ENCODE measurements at places on chromosomes 12 and 14.

- no peak for DNase-seq
These were observed 793.6 kb downstream of the GALC start for GRCh38 chr14:87199381-87199780.

- no peak for DNase-seq
These were observed 21.5 kb downstream of the LLPH start for GRCh38 chr12:66109056-66109455.

DNA sequence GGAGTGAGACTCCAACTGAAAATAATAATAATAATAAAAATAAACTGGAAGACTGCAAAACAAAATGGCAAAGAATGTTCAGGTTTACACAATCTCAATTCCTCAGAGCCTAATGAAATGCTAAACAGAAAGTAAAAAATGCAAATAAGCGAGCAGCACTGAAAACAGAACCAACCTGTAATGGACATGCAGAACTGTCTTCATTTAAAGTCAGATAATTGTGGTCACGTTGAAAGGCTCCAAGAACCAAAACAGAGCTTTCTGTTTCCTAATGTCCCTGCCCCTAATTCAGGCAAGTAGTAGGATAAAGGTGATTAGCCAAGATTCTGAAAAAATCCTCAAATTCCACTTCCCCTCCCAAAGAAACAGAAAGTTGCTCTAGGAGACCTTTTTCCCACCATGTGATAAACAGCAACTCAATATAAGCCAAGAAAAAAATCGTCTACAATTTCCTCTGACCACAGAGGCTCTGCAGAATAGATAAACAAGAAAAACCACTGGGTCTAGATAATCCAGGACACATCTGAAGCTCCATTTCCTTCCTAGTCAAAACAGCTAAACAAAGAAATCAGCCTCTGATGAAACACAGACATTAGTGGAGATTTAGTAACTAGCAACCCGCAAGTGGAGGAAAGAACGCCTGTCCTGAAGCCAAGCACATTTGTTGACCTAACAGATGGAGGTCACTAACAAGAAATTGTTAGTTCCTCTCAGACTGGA lies 3.0 kb downstream of the MIS18BP1 start:
- no peak for DNase-seq

GRCh38 chr12:43501703-43502102 lies 50.3 kb downstream of the ADAMTS20 start:
- DNase-seq = no peak

DNA sequence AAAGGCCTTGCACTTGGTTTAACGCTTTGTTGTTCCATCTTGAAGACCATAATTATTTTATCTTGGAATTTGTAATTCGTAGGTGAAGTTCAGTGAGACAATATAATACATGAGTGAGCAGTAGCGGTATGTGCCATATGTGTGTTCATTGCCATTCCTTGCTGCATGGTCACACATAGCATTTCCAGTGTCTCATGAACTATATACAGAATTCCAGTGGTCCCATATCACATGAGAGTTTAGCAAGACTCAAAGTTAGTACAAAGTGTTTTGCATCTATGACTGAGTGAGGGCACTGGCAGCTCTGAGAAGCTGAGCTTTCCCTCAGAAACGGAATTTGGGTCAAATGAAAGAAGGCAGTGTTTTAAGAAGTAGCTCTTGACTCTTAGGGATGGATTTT lies 359.8 kb downstream of the FOXG1 start:
- DNase-seq = no peak

DNA sequence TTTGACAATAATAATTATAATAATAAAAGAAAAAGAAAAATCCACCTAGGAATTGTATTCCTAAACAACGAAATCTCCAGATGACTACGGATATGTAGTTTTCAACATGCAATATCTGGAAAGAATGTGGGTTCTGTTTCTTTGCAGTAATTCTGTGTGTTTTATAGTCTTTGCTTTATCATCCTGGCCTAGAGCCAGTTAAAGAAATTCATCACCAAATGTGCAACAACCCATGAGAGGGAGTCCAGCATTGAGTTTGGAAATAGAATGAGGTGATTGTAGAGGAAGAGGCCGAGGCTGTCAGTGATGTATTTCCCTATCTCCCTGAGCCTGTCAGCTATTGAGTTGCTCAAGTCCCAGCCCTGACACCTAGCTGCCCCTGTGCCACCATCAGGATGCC lies 200.5 kb upstream of the DCN start:
- DNase-seq = no peak

DNA sequence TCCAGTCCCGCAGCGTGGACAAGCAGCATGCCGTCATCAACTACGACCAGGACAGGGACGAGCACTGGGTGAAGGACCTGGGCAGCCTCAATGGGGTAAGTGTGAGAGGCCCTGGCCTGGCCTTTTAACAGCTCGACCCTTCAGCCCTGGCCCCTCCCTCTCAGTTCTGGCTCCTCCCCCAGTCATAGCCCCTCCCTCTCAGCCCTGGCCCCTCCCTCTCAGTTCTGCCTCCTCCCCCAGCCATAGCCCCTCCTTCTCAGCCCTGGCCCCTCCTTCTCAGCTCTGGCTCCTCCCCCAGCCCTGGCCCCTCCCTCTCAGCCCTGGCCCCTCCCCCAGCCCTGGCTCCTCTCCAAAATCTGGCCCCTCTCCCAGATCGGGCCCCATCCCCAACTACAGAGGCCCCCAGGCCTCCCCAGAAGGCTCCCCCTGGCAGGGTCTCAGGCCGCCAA lies 11.2 kb downstream of the CEP170B start:
- no peak for DNase-seq

DNA sequence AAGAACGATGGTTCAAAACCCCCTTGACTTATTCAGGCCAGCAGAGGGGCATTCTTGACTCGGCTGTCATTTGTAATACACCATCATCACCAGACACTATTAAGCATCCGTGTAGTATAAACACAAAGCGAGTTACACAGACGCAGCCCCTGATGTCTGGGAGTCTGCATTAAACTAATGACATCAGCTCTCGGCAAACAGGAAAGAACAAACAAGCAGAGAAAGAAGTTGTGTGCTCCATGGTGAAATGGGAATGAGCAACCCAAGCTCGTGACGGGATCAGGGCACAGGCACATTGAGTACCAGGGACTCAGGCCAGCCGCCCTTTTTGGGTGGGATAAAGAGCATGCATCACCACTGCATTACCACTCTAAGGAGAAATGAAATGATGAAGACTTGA lies 460.1 kb downstream of the MED13L start:
- DNase-seq = no peak

DNA sequence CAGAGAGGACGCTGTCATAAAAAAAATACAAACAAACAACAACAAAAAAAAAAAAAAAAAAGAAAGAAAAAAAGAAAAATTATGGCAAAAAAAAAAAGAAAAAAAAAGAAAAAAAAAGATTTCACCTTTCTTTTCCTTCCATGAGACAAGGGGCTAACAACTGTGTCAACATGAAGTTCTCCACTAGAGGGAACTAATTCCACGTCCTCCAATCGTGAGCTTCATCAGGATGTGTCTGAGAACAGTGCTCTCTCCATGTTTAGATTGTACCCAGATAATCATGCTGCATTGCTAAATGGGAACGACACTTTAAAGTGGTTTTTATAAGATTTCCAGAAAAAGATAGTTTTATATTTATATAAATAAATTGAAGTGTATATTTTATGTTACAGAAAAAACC lies 96.2 kb upstream of the PTPRB start:
- DNase-seq = no peak

DNA sequence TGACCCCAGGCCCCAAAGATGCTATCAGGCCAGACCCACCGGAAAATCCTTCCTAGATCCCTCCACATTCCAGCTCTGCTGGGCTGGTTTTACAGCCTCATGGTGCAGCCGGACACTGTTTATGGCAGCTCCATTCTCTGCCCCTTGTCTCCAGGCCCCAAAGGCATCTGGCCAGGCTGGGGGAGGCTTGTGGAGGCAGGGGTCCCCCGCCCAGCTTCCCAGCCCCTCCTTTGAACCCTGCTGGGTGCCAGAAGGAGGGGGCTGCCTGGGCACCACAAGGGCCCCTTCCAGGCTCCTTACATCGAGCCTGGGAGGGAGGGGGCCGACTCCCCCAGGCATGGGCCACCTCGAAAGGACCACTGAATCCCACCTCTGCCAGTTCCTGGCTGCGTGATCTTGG lies 19.8 kb upstream of the SMUG1 start:
- no peak for DNase-seq

- DNase-seq = no peak
These were observed 425.2 kb downstream of the GALC start for GRCh38 chr14:87567618-87568295.

- no peak for DNase-seq
These were observed 211.5 kb upstream of the C14orf180 start for GRCh38 chr14:104367866-104368750.

GRCh38 chr12:131910302-131911027 lies 16.0 kb downstream of the ULK1 start:
- no peak for DNase-seq

GRCh38 chr12:49868952-49869815 lies 26.3 kb upstream of the BCDIN3D start:
- DNase-seq = no peak

DNA sequence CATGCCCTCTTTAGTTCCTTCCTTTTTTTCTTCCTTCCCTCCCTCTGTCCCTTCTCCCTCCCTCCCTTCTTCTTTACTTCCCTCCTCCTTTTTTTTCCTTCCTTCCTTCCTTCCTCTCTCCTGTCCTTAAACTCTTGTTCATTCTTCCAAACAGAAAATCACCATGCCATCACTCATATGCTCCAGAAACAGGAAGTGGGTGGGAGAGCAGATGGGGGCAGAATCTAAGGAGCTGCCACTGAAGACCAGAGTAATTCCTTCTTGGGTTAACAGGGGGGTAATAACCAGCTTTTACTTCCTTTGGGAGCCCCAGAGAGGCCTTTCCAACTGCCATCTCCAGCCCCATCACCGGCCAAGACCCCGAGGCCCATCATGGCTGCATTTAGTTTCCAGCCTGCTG lies 51.2 kb downstream of the SVOP start:
- DNase-seq = no peak

DNA sequence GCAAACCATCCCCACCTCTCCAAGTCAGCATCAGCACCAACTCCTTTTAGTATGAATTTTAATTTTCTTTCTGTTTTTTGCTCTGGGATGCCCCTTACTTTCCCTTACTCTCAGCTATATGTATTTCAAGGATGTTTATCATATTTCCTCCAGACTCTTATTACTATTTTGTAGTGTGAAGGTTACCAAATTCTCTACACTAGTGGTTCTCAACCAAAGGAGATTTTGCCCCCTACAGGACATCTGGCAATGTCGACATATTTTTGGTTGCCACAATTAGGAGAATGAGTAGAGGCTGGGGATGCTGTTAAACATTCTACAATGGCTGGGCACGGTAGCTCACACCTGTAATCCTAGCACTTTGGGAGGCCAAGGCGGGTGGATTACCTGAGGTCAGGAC lies 29.1 kb upstream of the SOS2 start:
- DNase-seq = no peak

DNA sequence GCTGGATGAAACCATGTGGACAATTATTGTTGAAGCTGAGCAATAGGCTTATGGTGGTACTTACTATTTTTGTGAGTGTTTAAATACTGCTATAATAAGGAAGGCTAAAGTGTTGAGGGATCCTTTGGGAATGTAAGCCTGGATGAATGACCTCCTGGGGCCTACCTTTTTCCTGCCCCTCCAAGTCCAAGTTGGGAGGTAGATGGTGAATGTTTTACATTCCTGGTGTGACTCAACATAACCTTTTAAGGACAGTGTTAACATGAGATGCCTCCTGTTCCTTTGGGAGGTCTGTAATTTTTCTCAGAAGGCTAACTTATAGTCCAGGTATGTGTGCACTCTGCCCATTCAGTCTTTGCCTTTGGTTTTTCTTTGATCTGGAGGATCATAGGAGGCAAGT lies 315.9 kb downstream of the NRXN3 start:
- DNase-seq = no peak

- no peak for DNase-seq
These were observed 30.5 kb downstream of the PLXNC1 start for GRCh38 chr12:94178882-94179281.

DNA sequence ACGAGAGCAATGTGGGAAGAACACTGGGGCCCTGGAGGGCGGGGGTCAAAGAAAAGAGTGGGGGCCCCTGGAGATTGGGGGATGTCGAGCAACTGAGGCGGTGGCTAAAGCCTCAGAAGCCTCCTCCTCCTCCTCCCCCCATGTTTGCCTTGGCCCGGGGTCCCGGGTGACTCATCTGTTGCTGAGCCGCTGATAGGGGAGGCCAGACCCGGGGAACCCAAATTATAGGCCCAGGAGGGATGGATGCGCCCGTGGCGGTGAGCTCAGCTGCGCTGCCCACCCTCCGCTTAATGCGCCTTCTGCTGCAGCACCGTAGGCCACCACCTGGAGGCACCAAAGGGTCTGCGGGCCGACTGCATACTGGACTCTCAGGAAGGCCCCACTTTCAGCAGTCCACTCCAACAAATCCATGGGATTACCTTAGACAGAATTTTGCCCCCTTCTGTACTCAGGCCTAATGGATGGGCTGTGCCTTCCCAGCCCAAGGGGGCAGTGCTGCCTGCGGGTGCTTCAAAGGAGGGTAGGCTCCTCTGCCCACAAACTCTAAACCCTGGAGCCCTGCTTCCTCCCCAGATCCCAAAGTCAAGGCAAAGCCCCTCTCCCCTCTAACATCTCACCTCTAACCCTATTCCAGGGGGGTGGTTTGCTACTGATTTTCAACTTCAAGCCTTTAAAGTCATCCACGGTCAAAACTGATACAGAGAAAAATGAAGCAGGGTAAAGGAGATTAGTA lies 2.6 kb upstream of the WNT10B start:
- DNase-seq = no peak

- DNase-seq = no peak
These were observed 958.4 kb downstream of the SLC6A15 start for GRCh38 chr12:83954071-83954789.

- no peak for DNase-seq
These were observed 772.5 kb upstream of the ALG10B start for GRCh38 chr12:37543966-37544668.

GRCh38 chr12:19151298-19151697 lies 21.8 kb downstream of the PLEKHA5 start:
- no peak for DNase-seq

Data from stimulated activated CD4-positive, alpha-beta T cell treated with anti-CD3 and anti-CD28 coated beads, TNF-alpha, amount 100 ng/mL, for 4 hours (primary cell).